Neural progenitor cell (in vitro differentiated cells): ENCODE measurements at places on chromosomes 13 and 19.

- no peak for DNase-seq
Observed at GRCh38 chr19:49939721-49940481, 10.6 kb upstream of the NUP62 start.

DNA sequence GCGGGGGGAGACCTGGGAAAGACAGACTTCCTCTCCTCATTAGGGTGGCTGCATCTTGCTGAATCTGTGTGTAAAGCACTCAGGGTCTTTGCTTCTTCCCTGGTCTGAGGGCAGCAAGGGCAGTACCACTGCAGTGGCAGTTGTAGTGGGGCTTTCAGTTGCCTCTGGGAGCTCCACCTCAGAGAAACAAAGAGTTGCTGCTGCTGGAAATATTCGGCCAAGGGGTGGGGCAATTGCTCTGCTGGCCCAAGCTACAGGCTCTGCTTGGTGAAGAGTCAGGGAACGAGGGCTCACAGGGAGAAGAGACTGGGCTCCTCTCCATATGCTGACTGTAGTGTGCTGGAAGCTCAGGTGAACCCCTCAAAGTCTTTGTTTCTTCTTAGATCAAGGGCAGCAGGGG, 52.5 kb downstream of the POSTN start:
- DNase-seq, result no peak

DNA sequence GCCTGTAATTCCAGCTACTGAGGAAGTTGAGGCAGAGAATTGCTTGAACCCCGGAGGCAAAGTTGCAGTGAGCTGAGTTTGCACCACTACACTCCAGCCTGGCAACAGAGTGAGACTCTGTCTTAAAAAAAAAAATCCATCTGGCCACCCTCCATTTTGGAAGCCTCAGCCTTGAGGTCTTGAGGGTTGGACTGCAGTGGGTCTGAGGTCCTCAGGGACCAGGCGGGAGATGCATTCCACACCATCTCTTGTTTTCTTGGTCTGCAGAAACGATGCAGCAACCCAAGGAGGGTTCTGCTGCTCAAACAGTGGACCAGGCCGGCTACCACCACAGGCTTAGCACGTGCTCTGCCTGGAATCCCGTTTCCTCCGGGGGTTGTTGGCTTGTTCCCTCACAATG, 299.3 kb downstream of the FGF9 start:
- DNase-seq, result peak; percentile 17

- DNase-seq, result peak; percentile 63
Observed at GRCh38 chr13:72839831-72840426, 58.0 kb downstream of the PIBF1 start.

- peak; percentile 53 for DNase-seq
Observed at GRCh38 chr19:44748426-44749254, at the start of gene BCL3. Gene BCL3 (plus strand): TSS chr19:44748708. CDS start chr19:44748791, 83 bp downstream.

DNA sequence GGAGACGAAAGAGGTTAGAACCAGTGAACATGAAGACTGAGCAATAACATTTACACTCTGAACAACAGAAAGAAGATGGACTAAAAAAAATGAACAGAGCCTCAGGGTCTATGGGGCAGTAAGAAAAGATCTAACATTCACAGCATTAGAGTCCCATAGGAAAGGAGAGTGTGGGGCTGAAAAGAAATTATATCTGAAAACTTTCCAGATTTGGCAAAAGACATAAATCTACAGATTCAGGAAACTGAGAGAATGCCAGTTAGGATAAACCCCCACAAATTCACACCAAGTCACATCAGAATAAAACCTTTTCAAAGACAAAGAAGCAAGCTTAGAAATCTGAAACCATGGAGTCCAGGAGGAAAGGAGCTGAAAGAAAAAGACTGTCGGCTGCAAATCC, 20.3 kb upstream of the TUBGCP3 start:
- peak; percentile 34 for DNase-seq

DNA sequence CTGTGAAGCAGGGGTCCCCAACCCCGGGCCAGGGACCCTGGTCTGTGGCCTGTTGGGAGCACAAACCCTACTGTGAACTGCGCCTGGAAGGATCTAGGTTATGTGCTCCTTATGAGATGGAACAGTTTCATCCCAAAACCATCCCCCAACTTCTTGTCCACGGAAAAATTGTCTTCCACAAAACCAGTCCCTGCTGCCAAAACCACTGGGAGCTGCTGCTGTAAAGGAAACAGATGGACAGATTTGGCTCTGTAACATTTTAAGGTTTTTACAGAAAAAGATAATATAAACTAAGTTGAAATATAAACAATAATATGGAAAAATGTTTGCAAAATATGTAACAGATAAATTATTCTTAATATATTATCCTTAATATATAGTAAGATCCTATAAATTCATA, 73.7 kb downstream of the COG6 start:
- DNase-seq, result no peak
